ENCODE measurements at places on chromosomes 3 and 15.

GRCh38 chr3:139477710-139478640, 1.7 kb upstream of the RBP2 start:
- DNase-seq, result no peak

DNA sequence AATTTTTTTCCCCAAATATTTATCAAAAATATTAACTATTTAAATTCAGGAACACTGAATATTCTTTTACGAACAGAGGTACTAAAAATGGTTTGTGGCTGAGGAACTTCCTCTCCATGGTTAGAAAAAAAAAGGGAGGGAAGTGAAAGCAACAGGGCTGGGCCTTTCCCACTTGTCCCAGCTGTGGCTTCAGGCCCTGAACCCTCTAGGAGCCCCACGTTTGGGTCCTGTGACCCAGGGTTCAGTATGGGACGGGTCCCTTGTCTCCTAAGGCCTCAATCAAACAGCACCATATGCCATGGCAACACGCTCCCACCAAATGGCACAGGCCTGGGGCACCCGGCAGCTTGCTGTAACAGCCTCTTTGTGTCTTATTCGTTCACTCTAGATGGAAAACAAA, 32.4 kb downstream of the POC1A start:
- no peak for DNase-seq

- DNase-seq, result no peak
Measured at GRCh38 chr3:158773845-158774830, 27.7 kb upstream of the MFSD1 start.

- DNase-seq, result no peak
Measured at GRCh38 chr3:61239871-61240270, 11.4 kb downstream of the FHIT start.

DNA sequence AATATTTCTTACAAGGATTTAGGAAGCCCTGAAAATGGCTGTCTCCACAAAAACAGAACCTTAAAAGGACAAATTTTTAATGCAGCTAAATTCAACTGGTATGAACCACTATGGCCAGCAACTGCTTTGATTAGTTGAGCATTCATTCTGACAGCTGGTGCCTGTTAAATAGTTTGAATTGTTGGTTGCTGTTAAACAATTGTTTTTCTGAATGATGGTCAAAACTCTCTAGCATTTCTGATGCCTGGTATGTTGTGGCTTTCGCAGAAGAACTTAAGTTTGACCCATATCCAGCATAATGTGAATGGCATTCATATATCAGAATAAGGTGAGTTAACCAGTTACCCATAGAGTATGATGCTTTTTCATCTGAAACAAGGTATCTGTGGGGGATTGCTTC, 138.4 kb downstream of the MEIS2 start:
- DNase-seq, result no peak

DNA sequence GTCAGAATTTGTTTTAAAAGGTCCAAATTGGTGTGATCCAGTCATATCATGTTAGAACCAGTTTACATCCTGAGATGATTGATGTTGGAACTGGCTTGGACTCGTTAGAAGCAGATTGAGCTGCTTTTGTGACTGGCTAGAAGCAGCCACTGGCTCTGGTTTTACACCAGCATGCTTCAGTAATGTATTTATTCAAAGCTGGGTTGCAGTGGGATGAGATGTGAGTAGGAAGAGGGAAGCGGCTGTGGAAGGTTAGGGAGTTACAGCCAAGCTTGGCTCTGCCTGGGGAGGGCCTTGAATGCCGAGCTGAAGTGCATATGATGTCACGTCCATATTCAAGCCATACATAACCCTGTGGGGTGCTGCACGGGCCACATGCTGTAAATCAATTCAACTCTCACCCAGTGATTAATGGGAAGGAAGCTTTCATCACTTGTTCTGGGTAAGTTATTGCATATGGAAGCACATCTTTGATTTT, 104.0 kb upstream of the SMAD3 start:
- DNase-seq, result no peak

- no peak for DNase-seq
Measured at GRCh38 chr15:53457479-53457878, 302.0 kb downstream of the WDR72 start.

GRCh38 chr15:39997031-39997430, 42.0 kb downstream of the SRP14 start:
- no peak for DNase-seq

GRCh38 chr15:94366781-94367180, 135.4 kb downstream of the MCTP2 start:
- DNase-seq, result no peak

GRCh38 chr3:131158434-131158833, 131.8 kb downstream of the NEK11 start:
- DNase-seq, result no peak

DNA sequence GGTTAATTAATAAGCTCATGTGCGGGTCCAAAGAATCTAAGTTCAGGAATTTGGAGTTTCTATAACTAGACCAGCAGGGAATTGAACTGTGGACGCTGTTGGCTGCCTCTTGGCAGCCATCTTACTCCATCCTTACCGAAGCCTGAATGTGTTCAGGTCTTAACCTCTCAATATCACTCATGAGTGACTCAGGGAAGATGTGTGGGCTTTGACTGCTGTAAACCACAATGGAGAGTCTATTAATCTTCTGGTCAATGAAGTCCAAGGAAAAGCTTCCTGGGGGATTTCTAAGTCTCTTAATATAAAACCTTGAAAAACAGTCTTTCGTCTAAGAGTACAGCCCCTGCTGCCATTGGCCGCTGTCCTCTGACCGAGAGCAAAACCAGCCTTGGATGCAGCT, 46.7 kb upstream of the OXTR start:
- DNase-seq, result no peak

GRCh38 chr15:47412802-47413201, 304.5 kb upstream of the SEMA6D start:
- no peak for DNase-seq

DNA sequence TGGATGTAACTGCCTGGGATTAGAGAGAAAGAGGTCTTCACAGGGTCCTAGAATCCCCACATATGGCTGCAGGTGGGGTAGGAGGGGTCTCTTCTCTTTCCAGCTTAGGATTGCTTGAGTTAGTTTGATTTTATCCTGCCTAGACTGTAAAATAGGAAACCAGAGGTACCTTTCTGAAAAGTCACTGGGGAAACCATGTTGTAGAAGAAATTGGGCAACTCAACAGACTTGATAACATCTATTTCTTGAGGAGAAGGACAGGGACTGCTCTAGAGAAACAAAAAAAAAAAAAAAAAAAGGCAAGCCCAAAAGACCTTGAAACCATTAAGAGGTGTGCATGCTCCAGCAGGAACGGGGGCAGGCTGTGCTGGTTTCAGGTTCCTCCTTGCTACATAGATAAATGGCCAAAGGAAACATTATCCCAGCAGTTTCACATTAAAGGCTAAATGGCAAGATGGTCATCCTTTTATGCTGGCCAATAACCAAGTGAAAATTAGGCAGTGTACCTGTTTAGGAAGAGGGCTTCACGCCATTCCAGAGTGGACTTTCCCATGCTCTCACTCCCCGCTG, 116.1 kb downstream of the ALDH1A2 start:
- DNase-seq, result no peak

- no peak for DNase-seq
Measured at GRCh38 chr3:83035704-83036010, 1274.2 kb upstream of the GBE1 start.

- DNase-seq, result no peak
Measured at GRCh38 chr15:92672102-92672501, 16.5 kb upstream of the FAM174B start.

DNA sequence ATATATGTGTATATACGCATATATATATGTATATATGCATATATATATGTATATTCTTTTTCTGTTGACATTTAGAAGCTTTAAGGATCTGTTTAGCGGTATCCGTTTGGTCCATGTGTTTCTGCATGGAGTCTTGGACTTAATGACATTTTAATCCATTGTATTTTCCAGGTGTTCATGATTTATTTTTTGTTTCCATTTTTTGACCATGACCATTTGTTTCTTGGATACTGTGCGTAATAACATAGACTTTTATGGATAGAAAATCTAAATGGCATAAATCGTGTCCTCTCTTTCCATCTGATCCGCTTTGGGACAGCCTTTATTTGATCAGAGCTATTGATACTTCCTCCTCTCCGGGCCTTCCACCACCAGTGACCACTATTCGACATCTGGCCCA, 19.5 kb downstream of the CRYBG3 start:
- no peak for DNase-seq

- DNase-seq, result no peak
Measured at GRCh38 chr3:151630938-151631441, 102.7 kb upstream of the AADACL2 start.

DNA sequence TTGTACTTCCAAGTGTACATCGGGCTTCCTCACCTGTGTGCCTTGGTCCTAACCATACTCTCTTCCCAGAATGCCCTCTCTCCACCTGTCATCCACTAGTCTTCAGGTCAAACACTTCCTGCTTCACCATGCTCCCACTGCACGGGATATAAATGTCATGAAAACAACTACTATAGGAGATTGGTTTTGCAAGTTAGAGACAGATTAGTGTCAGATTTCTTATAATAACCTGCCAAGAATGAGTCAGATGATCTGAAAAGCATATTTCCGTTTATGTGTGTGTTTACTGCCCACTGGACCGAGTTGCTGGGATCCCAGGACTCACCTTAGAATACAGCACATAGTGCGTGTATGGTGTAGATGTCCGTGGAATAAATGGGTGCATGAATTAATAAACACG, 21.4 kb downstream of the PLA1A start:
- no peak for DNase-seq

GRCh38 chr15:89244574-89244903, 760 bp downstream of the FANCI start:
- no peak for DNase-seq

DNA sequence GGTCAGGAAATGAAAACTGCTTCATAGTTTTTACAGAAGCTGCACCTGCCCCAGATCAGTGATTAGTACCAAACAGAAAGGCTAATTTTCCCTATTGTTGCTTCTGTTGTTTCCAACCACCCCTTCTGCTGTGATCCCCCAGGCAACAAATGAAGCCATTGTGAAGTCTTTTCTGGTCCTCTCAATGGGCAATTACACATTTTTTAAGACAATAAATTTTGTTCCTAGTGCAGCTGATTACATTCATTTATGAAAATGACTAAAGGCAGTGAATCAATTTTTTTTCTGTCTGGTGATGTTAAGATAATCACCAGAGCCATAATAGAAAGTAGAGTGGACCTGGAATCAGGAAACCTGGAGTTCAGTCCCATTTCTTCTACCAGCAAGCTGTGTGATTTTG, 32.7 kb downstream of the GLDN start:
- DNase-seq, result no peak

GRCh38 chr15:40789999-40790398, 16.9 kb upstream of the ZFYVE19 start:
- DNase-seq, result no peak

DNA sequence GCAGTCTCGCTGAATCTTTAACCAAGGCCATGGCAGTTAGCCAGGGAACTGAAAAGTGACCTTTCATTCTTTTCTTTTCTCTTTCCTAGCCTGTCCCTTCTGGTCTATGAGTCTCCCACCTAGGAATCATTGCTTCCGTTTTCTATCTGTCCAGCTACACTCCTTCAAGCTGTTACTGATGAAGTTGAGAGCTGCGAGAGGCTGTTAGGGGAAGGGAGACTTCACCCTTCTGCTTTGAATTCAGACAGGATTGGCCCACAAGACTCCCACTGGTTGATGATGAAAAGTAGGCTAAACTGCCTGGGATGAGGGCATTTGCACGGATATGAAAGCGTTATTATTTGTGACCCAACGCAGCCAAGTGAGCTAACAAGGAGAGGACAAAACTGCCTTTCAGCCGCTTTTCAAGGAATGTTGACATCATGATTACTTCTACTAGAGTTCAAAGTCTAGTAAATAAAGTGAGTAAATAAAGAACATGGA, 30.2 kb downstream of the EIF4E3 start:
- no peak for DNase-seq

GRCh38 chr3:53240989-53241972, 14.5 kb downstream of the TKT start:
- DNase-seq, result no peak

DNA sequence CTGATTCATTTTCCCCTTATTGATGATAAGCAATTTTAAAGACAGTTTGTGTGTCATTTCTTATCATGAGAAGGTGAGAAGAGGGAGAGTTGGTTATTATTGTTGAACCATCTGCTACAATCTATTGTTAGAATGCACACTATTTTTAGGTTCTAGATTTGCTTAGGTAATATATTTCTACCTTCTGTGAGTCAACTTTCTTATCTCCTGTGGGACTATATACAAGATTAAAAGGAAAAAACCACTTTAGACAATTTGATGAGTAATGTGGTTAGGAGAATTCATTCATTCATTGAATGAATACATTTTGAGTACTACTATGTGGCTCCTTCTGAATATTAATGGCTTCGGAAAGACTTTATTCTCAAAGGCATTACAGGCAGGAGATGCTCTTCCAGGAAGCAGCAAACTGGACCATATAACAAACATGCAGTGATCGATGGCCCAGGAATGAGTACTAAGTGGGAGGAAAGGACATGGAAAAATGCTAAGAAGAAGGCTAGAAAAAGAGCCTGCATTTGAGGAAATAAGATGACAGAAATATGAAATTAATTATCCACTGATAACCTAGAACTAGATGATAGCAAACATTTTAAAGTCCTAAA, 22.4 kb downstream of the SPTSSB start:
- no peak for DNase-seq

DNA sequence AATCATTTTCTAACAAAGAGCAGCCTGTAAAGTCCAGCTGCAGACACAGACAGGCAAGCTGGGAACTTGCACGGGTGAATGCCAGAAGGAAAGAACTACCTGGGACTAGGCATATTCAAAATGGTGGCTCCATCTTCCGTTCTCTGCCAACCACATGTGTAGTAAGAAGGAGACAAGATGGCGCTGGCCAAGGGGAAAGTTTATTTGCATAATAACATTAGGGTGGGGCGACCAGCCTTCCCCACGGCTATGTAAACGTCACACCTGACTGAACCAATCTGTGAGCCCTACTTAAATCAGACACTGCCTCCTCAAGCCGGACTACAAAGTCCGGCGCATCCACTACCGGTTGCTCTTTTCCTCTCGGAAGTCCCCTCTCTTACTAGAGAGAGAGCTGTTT, 130.8 kb downstream of the SNRK start:
- DNase-seq, result no peak

DNA sequence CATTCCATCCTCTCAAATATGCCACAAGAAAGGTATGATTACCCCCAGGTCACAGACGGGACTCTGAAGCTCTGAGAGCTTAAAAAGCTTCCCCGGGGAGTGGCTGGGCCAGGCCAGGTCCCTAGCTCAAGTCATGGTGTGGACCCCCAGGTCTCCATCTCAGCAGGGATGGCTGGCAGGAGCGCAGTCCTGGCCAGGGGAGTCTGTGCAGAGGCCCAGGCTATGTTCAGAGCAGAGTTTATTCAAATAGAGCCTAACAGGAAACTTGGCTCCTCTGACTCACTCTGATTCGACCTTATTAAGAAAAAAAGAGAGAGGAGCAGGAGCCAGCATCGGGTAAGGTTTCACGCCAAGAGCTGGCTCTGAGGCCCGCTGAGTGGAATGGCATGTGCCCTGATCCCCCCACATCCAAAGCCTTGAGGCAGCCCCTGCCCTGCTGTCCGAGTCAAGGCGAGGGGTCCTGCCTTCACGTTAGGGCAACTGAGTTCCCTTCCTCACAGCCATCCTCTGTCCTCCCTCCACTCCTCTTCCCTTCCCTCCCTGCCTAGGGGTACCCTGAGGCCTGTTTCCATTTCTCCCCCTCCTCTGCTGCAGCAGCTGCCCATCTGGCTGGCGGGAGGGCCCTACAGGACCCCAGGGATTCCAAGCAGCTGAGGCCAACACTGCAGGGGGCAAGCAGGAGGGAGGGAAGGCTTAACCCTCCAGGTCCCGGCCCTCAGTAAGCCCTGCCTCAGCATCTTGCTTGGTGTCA, 1.9 kb upstream of the LOXL1 start:
- DNase-seq, result no peak

GRCh38 chr3:46939578-46940445, 36.7 kb downstream of the CCDC12 start:
- DNase-seq, result no peak
